AG08395 (cell line): ENCODE measurements at places on chromosomes 12 and 14.

DNA sequence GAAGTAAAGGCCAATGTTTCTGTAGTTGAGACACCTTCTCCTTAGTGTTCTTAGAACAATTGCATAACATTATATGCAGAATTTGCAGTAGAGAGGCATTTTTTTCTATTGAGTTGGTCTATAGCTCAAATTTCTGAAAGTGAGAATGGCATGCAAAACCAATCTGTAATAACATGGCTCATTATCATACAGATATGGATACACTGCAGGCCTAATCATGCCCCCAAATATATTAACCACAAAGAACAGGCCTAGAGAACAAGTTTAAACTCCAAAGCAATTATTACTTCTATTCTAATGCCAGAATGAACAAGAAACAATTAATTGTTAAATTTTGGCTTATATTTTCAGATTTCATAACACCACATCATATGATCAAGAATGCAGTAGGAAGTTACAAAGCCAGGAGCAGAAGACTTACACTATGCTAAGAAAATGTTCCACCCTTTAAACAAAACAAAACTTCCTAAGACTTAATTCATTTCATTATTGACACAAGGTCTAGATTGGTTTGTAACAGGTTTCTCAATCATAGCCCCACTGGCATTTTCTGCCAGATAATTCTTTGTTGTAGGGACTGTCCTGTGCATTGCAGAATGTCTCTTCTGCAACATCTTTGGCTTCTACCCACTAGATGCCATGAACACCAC lies 26.9 kb downstream of the TMTC1 start:
- no peak for DNase-seq

DNA sequence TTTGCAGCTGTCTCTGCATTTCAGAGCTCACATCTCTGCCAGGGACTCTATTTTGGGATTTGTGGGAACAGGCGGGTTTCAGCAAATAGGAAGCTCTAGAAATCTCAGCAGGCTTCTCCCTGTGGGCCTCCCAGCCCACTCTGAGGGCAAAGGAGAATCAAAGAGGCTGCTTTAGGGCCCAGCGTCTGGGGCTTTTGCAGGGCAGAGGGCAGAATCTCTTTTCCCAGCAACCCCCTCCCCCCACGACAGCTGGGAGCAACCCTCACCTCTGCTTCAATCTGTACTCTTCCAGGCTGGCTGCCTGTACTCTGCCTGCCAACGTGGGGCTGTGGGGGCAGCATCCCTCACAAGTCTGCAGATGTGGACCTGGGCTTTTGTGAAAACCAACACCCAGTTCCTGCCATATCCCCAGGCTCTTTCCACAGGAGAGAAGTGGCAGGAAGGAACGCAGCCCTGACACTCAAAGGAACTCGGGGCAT lies 529.6 kb upstream of the TBX3 start:
- no peak for DNase-seq

DNA sequence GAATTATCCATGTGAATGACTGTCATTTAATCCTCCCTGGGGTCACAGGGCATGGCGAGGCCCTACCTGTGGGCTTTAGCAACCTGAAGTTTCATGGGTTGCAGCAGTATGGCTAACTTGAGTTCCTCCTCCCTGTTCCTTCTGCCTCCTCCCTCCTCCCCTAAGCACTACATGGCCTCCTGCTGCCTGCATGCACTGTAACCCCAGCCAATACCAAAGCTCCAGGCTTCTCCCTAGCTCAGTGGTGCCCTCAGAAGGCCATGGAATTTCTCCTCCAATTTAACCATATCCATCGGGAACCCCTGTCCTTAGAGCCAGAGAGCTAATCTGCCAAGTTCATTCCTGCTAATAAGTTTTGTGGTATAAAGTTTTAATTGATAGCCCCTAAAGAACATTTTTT lies 95.1 kb downstream of the NT5DC3 start:
- no peak for DNase-seq

- no peak for DNase-seq
These were observed 219.4 kb downstream of the CNTN1 start for GRCh38 chr12:40911676-40912075.

- no peak for DNase-seq
These were observed 162.2 kb downstream of the SYT10 start for GRCh38 chr12:33277376-33277775.

GRCh38 chr14:66696326-66696725 lies 188.4 kb downstream of the GPHN start:
- DNase-seq = no peak

DNA sequence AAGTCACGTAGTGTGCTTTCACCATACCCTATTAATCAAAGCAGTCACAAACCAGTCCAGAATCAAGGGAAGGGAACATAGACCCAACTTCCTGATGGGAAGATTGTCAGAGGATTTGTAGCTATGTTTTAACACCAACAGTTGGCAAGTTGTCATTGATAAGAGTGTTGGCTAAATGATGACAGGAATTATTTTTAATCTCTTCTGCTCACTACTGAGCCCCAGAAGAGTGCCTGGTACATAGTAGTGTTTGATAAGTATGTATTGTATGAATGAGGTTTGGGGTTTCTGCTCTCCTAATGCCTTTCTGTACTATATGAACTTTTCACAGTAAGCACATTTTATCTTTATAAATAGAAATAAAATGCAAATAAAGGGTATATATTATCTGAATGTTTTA lies 14.7 kb downstream of the HCFC2 start:
- DNase-seq = no peak
